Bronchial epithelial cell (primary cell): ENCODE measurements at places on chromosomes 5 and 9. TPM values are rescaled to one million over a fixed set of nuclear protein-coding genes. Genes with fewer than 3 reads are reported as not detected.

The HMGCS1 gene
- 48.3 and 55.5 TPM in 2 replicates for total RNA-seq

The COL15A1 gene
- under 0.01 and 1.6 TPM in 2 replicates for total RNA-seq

The FOXI1 gene
- not detected in 2 replicates for total RNA-seq

The NUTM2G gene
- total RNA-seq, result not detected in 2 replicates

The CDKN2A gene
- total RNA-seq, result 1.6 and 3.5 TPM in 2 replicates

The SLC6A18 gene
- total RNA-seq, result not detected in 2 replicates

The PCDHGA11 gene
- 1.6 and 3.2 TPM in 2 replicates for total RNA-seq

The OR1Q1 gene
- total RNA-seq, result not detected in 2 replicates

The FYB1 gene
- 0.13 and 0.26 TPM in 2 replicates for total RNA-seq

The IFNA21 gene
- total RNA-seq, result not detected in 2 replicates

The PDCD1LG2 gene
- total RNA-seq, result under 0.01 and 0.64 TPM in 2 replicates

The ASS1 gene
- total RNA-seq, result 396 and 415 TPM in 2 replicates

The GABRG2 gene
- total RNA-seq, result not detected in 2 replicates

The ANXA1 gene
- 1,561 and 3,061 TPM in 2 replicates for total RNA-seq

The PFN3 gene
- total RNA-seq, result not detected in 2 replicates

The LSM11 gene
- 2.9 and 4.5 TPM in 2 replicates for total RNA-seq

The KCNN2 gene
- total RNA-seq, result not detected in 2 replicates

The FIBCD1 gene
- total RNA-seq, result 0.26 and 0.51 TPM in 2 replicates

The GRM6 gene
- total RNA-seq, result not detected in 2 replicates

The PLK2 gene
- total RNA-seq, result 146 and 259 TPM in 2 replicates

The ORM2 gene
- not detected in 2 replicates for total RNA-seq

The CDC25C gene
- total RNA-seq, result 0.26 TPM in 2 replicates
